ENCODE measurements at places on chromosomes 1 and 21. TPM values are rescaled to one million over a fixed set of nuclear protein-coding genes. Genes with fewer than 3 reads are reported as not detected.

GRCh38 chr21:26554365-26554764 lies 18.7 kb downstream of the CYYR1 start:
- DNase-seq = no peak

DNA sequence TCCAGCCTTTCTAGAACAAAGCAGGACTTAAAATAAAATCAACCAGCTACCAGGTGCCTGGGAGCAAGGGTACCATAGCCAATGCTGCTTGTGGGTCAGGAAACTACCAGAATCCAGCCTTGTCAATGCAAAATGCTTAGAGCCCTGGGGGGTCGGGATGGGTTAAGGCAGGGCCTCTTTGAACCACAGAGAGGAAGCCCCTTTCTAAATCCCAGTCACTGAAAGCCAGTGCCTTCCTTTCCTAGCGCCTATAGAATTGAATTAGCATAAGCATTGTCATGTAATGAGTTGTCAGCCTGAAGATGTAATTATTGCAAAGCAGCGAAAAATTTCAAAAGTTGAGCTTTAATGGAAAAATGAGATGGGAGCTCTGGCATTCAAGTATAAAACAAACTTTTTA lies 176.6 kb upstream of the DAB1 start:
- DNase-seq = no peak

DNA sequence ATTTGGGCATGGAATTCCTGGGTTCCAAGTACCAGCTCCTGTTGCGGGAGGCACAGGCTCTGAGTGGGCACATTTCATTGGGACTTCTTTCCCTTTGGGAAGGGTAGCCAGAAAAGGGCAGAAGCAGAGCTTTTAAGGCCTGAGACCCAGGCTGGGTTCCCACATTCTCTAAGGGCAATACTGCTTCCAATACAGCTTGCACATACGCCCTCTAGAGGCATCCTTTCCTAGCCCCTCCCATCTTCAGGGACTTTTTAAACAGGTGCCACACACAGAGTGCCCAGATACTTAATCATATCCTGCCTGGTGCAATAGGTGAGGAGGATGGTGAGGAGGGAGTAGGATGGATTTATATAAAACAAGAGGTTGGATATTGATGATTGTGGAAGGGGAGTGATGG lies 5.7 kb downstream of the GPR88 start:
- no peak for DNase-seq

The SLAMF1 gene
- 0.65 TPM for total RNA-seq

The SIKE1 gene
- 56.6 TPM for total RNA-seq

GRCh38 chr1:32509939-32510338 lies 29.3 kb upstream of the ZBTB8A start:
- no peak for DNase-seq

GRCh38 chr1:33442141-33442540 lies 11.2 kb upstream of the PHC2 start:
- no peak for DNase-seq

GRCh38 chr1:93658188-93658587 lies 23.4 kb downstream of the BCAR3 start:
- no peak for DNase-seq

The PIAS3 gene
- total RNA-seq = 11.9 TPM

The LCE1E gene
- total RNA-seq = not detected

DNA sequence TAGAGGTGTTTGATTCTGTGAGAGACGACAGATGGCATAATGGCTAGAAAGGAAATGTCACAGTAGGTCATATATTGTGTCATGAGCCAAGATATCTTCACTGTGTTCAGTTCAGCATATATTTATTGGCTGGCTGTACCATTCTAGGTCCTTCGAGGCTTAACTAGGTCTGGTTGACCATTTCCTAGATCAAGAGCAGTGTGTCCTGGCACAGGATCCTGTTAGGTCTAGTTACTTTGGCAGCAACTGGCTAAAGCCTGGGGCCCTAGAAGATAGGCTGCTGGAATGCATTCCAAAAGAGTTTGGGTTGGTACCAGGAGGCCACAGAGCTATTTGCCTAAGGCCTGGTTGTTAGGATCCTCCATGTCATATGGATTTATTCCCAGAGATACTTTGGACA lies 20.9 kb downstream of the ZBTB40 start:
- DNase-seq = no peak

DNA sequence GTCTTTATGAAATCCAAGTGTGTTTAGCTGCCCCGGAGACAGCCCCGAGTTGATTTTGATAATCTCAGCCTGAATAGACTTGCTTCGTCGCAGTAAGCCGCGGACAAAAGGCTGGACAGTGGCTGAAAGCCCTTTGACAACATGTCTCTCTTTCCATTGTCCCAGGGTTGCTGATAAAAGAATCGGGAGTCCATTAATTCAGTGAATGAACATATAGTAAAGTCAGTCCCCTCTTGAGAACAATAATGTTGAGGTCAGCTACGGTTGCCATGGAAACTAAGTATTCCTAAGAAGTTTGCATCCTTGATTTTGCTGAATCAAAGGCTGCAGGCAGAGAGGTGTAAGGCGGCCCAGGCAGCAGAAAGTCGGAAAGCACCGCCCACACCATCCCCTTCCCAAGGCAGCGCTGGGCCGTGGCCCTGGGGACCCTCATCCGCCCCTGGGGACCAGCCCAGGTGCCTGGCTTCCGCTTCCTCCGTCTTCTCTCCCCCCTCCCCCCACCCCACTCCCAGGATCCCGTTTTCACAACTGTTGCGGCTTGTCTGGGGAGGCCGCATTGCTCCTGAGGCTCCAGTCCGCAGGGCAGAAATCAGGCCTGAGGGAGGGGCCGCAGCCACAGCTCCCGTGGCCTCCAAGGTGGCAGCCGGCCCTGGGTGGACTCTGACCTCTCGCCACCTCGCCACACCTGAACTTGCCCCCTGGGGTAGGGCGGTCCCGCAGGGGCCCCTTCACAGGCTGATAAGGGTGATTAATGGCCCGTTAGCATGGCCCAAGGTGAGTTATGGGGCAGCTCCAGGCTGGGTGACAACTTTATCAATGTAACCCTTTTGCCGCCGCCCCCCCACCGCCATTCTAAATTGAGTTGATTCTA lies 180.9 kb downstream of the PRDM16 start:
- no peak for DNase-seq

GRCh38 chr1:169914531-169914930 lies 20.8 kb upstream of the SCYL3 start:
- no peak for DNase-seq
